ENCODE measurements at places on chromosomes 13 and 19.

GRCh38 chr13:46321494-46322225 is 65.4 kb downstream of the RUBCNL start:
- DNase-seq, result peak; percentile 61

DNA sequence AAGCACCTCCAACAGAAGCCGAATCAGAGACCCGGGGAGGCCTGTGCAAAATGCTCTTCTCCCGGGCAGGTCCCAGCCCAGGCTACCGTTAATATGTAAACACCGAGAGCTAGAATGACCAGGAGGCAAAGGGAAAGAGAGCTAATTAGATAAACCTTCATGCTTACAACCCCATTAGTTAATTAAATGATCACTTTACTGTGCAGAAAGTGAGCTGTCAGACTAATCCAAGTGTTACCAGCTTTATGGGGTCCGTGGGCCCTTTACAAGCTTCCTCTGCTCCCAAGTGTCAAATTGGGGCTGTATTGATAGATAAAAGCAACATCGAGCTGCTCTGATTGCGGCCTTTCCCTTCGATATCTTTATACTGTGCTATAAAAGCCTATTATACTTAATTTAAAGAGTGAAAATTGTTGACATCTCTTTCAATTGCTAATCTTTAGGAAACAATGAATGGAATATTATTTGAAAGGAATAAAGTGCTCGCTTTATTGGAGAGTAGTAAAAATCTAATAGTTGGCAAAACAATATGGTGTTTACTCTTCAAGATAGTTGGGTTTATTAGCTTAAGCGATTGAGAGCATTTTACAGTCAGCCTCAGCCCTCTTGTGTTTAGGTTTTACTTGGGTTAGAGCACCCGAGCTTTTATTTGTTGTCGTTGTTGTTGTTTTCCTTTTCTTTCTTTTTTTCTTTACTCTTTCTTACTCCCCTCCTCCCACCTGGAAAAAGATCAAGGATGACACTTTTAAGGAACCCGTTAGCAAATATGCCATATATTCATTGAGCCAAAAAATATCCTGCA is 189.3 kb upstream of the GPR12 start:
- no peak for DNase-seq

DNA sequence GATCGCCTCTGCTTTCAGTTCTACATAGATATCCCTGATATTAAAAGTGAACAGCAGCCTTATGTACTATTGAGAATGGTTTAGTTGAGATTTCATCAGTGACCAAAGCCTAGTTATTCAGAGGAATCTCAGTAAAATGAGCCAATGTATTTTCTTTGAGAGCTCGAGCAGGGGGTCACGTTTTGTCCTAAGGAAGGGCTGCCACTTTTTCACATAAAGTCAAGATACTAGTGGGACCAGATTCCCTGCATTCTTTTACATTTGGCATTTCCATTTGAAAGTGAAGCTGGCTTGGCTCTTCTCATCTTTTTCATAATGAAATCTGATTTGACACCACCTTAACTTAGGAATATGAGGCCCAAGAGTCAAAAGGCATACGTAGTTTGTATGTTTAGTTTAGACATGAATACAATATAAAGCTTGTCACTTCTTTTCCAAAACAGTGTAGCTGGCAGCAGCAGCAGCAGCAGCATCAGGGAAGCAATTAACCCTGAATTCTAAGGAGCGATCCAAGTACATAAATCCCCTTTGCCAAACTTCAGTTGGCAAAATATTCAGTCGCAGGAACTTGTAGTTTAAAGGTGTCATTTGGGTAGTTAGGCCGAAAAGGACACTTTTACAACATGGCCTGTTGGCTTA is 1752.2 kb upstream of the PCDH20 start:
- DNase-seq, result no peak

GRCh38 chr13:40631605-40632004 is 34.8 kb downstream of the FOXO1 start:
- DNase-seq, result no peak

DNA sequence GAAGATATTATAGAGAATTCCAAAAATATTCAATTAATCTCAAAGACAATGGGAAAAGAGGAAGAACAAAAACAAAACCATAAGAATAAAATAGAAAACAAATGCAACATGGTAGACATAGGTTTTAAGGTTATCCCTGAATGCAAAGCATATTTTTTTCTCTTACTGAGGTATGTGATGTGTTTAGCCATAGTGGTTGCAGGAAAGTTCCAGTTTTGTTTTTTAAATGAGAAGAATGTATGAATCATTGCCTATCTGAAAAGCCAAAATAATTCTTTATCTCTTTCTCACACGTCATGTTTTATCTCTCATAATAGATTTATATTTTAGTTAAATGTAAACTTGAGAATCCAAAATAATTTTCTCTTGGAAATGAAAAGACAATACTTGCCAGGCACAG is 2591.7 kb upstream of the PCDH20 start:
- DNase-seq, result peak; percentile 13

DNA sequence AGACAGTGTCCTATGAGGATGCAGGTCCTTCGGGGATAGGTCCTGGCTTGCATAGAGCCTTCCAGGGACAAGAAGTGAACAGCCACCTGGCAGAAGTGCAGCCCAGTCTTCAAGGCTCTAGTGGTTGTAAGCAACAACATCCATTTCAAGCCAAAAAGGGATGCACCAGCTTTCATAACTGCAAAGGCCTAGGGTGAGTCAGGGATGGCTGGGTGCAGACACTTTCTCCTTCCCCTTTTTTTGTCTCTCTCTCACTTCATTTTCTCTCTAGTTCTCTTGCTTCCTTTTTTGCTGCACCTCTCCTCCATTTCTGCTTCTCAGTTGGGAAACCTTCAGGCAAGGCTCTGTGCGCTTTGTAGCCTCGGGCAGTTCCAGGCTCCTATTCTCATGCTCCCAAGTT is 196.2 kb upstream of the ZNF536 start:
- DNase-seq, result no peak

DNA sequence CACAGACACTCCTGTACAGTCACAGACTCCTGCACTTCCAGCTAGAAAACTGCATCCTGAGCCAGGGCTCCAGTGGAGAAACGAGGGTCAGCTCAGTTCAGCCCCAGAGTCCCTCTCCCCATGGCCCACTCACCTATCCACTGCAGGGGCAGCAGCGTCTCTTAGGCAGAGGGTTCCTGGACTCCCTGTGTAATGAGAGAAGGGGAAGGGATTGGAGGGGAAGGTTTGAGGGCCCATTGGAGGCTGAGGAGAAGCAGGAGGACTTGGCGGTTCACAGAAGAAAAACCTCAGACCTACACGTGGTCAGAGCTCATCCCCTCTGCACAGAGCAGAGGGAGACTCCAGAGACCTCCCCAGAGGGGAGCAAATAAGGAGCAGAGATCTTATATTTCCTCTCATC is 9.2 kb upstream of the CEACAM18 start:
- no peak for DNase-seq

GRCh38 chr19:46211201-46211881 is 18.2 kb upstream of the IGFL1 start:
- peak; percentile 18 for DNase-seq

DNA sequence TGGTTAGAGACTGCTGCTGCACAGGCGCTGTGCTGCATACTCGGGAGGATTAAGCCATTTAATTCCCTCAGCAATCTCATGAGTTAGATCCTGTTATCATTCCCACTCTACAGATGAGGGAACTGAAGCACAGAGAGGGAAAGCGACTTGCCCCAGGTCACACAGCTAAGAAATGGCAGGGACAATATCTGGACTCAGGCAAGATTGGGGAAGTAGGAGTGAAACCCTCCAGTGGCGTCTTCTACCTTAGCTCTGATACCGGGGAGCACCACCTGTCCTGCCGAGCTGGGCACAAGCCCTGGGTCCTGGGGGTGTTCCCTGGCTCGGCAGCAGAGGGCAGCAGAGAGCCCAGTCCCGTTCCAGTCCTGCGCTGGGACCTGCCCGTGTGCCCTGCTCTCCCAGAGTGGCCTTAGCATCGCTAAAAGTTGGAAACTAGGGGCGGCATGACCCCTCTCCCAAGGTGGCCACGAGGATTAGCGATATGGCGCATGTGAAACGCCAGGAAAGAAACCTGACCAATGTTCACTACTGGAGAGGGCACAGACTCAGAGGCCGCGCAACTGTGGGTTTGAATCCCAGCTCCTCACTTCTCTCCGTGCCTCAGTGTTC is 20.5 kb downstream of the CYTH2 start:
- DNase-seq, result peak; percentile 62

- DNase-seq, result no peak
Observed at GRCh38 chr13:61052175-61052574, 363.5 kb downstream of the PCDH20 start.
